Cardiac septum (tissue), 1 donor: ENCODE measurements at places on chromosomes 6 and 20.

GRCh38 chr6:143397227-143398222 lies 53.0 kb downstream of the ADAT2 start:
- no peak for DNase-seq

DNA sequence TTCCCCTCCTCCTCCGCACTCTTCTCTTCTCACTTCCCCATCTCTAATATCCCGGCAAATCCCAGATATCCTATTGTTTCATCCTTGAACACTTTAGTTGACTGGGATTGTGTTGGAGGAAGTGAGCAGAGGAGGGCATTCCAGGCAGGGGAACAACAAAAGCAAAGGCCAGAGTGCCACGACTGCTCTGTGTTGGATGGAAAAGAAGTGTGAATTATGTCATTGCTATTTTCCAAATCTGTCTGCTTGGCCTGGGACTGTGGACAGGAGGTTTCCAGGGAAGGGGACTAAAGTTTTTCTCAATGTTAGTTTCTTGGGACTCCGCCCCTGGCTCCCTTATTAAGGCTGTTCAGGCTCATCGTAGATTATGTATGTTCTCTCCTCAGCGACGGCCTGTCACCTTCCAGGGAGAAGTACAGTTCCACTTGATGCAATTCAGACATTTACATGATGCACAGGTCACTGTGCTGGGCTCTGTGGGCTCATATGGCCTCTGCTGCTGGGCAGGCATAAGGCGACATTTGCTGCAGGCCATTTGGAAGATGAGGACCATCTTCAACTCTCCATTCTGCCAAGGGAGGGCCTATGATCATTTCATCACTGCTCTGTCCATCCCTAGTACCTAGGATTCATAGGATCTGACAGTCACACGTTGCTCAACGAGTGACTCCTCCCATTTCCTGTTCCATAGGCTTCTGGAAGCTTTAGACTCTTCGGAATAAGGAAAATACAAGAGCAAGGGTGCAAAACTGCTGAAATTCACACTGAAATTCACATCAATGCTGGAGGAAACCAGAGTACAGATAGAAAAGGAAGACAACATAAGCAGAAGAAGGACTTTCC lies 99.1 kb upstream of the KCNK16 start:
- DNase-seq: no peak

DNA sequence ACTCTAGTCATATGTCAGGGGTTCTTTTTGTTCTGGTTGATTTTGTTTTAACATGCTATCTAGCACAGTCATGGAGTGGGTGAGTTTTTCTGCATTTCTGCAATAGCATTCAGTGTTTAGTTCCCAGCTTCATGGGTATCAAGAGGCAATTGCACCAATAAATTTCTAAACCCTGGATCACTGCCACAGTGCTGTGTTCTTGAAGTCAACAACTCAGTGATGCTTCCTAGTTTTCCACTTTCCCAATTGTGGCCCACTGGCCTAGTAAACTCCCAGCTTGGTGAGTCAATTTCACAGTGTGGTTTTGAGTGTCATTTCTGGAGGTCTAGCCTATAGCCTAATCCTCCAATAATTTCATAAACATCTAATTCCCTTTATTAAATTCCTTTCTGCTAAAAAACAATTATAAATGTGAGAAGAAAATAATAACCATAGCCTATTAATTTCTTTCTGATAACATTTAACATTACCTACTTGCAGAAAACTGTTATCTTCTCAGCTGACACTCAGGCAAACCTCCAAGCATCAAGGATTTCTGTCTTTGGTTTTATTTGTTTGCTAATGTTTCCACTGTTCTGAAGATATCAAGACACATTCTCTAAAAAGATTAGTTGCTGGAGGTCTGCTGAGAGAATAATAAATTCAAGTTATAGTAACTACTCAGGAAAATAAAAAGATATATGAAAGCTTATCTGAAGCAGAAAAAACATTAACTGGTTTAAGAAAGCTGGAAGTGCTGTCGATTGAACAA lies 89.9 kb downstream of the PDE7B start:
- no peak for DNase-seq

- no peak for DNase-seq
Measured at GRCh38 chr6:37809197-37809543, 10.4 kb upstream of the ZFAND3 start.

GRCh38 chr6:144129469-144129868 lies 20.8 kb upstream of the STX11 start:
- DNase-seq: no peak

GRCh38 chr6:47180633-47181032 lies 129.1 kb downstream of the TNFRSF21 start:
- no peak for DNase-seq

GRCh38 chr20:17377231-17377630 lies 150.4 kb downstream of the PCSK2 start:
- DNase-seq: no peak

DNA sequence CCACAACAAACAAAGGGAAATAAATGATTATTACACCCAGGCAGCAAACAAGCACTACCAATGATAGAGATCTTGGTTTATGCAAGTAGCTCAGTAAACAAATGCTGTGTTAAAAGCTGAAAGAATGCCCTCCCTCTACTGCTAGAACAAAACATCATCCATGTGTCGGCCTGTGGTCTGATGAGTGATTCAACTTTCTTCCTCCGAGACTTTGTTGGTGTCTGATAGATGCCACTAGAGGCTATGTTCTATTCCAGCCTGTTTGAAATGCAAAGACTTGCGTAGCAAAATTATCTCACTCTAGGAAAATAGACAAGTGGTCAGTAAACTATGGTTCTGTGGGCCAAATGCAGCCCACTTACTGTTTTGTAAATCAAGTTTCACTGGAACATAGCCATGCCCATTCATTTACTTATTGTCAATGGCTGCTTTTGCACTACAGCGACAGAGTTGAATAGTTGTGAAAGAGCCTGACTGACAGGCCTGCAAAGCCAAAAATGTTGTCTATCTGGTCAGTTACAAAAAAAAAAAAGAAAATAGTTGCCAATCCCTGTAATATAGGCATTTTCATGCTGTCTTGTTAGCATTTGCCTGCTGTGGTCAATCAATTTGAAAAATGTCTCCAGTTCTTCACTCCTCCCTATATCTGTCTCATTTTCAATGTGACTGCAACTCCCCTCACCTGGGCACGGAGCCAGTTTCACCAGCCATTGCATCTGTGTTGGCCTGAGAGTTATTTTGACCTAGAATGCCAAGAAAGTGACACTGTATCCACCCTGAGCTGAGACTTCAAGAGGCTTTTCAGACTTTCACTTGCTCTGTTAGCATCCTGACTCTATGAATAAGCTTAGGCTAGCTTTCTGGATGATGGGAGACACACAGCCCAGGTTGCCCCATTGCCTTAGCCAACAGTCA lies 544.6 kb upstream of the BTBD3 start:
- DNase-seq: no peak

DNA sequence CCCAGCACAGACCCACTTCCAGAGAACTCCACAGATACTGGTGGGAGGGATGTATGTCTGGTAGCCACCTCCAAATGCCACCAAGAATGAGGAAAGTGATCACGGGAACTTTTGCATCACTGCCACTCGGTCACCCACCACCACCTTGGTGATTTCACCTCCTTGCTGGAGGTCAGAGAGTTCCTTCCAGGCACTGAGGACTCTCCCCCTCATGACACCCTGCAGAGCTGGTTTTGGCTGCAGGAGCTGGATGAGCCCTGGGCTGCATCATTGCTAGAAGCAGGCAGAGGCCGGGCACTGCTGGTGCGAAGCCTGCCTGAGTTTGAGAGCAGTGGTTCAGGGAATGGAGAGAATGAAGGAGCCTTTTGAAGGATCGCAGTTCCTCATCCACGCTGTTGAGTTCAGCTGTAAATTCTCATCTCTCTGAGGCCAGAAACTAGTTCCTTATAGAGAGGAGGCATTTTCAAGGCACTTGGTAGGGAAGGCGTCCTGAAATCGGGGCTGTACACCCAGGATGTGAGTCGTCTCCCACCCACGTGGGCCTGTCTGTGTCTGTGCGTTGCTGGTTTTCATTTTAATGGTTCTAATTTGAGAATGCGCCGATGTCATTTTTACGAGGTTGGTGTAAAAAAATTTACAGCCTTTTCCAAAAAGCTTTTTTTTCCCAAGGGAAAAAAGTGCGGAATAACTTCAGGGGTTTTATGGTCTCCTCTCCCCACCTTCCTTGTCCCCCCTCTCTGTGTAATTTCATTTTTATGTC lies 25.0 kb downstream of the FOXP4 start:
- no peak for DNase-seq

- DNase-seq: peak; percentile 71
Measured at GRCh38 chr6:167462514-167463312, 137.8 kb downstream of the TTLL2 start.

DNA sequence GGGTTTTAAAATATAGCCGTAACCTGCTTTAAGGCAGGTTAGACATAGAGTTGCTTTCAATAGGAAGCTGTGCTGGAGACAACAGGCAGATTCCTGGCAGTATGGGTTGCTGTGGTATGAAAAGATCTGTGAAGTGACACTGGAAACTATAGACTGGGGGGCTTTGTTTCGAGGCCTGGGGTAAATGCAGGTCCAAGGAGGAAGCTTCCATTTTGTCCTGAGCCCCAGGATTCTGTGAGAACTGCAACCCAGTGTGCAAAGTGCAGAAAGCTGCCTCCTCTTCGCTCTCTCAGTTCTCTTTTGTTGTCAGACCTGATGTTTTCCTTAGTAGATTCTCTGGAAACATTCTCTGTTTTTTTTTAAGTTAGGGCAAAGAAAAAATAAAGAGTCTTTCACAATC lies 86.9 kb downstream of the LYRM4 start:
- DNase-seq: no peak
